Bone marrow (tissue), 2 donors: ENCODE measurements at places on chromosomes 12 and 14.
A peak's percentile ranks its signal among the peaks of the same experiment; 100 is the strongest.

- DNase-seq = no peak
Observed at GRCh38 chr12:100404769-100405407, 48.0 kb downstream of the SLC17A8 start.

DNA sequence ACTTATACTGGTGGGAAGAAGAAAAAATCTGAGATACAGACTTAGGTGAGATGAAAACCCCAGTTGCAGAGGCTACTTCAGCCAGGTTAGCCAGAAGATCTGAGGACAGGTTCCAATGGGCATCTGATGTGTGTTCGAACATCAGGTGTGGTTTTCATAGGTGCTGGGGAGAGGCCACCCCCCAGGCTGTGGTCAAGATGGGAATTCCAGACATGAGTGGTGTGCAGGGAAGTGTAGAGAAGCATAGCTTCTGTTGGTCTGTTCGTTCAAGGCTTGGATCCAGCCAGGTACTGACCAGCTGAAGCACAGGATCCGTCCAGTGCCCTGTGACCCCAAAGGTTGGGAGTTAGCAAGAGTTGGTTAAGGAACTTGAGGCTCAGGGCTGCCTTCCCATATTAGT, 85.5 kb downstream of the SSPN start:
- DNase-seq = no peak

DNA sequence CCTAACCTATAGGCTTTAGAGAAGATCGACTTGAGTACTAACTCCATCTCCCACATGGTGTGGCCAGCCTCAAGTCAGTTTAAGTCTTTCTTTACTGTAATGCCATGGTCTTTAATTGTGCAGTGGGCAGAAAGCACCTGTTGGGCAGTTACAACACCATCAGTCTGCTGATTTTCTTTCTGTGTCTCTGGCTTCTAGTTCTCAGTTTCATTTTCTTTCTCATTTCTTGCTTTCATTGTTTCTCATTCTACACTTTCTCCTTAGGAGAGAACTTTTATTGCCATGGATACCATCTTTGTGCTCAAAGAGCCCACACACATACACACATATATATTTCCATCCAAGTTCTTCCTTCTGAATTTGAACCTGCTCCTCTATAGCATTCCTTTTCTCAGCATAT, 96.1 kb upstream of the SLC16A7 start:
- no peak for DNase-seq

DNA sequence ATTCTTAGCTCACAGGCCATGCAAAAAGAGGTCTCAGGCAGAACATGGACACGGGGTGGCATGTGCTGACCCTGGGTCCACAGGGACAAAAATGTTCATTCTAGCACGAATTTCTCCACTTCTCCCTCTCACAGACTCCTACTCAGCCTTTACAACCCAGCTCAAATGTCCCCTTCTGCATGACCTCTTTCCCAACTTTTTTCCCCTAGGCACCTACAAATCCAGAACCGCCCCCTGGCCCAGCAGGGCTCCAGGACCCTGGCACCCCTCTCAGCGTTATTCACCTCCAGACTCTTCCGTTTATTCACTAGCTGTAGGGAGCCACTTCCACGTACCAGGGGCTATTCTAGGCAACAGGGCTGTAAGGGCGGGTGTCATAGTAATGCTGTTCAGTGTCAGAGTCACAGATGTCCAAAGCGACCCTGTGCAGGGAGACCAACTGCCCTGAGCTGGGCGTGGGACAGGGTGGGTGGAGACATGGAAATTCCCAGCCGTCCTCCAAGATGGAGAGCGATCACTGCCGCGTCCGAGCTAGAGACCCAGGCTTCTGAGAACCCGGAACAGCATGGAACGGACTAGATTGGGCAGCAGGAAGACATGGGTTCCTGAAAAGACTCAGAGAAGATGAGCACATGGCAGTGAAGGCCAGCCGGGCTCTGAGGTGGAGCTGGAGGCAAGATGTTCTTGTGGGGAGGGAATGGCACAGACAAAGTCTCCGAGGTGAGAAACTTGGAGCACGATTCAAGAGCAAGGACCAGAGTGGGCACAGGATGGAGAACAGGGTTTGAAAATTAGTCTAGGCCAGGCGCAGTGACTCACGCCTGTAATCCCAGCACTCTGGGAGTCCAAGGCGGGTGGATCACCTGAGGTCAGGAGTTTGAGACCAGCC, 274.9 kb upstream of the RTL1 start:
- no peak for DNase-seq

GRCh38 chr14:91029456-91030217, 30.8 kb downstream of the RPS6KA5 start:
- peak; percentile 31 for DNase-seq
